ENCODE measurements at places on chromosomes 2 and 18.

DNA sequence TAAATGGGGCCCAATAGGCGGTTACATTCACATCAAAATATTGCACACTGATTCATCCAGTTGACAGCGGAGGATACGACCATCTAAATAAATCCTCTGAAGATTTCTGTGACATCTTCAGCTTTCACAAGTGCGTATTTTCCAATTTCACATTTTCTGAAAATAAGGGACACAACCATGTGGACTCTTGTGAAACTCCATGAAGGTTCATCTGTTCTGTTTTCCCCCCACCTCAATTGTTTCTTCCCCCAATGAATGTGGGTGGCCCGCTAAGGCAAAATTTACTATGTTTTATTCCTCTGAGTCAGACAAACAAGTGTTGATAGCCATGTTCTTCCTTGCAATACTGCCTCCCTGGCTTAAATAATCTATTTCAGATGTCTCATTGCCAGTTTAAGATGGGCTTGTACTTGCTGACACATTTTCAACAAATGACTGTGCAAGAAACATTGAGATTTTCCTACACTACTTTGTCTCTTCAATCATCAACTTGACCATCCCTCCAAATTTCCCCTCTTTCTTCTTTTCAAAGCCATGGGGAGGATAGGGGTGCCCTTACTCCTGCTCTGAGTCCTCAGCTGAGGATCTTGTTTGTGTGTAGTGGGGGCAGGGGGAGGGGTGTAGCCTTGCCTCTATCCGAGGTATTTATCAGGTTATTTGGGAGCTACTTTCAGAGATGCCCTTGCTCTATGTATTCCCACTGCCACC is 78.2 kb downstream of the BCL11A start:
- H3K4me3 ChIP-seq = no peak overlapping the region
- DNase-seq = no peak
- no peaks in the 10 kb centered on the region for H3K36me3 ChIP-seq
- H3K27me3 ChIP-seq = no peaks in the 10 kb centered on the region
- H3K27ac ChIP-seq = no peak overlapping the region

GRCh38 chr18:76265497-76266235 is 229.4 kb downstream of the ZNF516 start:
- DNase-seq = no peak
- no peak overlapping the region for H3K27ac ChIP-seq
- H3K4me3 ChIP-seq = no peak overlapping the region
- peaks cover 12% of the 10 kb centered on the region for H3K4me1 ChIP-seq
- H3K27me3 ChIP-seq = no peaks in the 10 kb centered on the region

DNA sequence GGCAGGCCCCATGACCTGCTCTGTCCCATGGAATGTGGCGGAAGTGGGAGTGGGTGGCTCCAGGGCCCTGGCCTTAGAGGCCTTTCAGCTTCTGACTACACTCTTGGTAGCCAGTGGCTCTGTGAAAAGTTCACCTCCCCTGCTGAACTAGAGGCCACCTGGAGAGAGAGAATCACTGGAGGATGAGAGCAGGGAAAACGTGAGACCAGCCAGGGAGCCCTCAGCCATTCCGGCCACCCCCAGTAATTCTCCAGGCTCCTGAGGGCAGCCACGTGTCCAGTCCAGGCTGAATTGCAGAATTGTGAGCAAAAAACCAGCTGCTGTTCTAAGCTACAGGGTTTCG is 10.5 kb downstream of the COLEC12 start:
- no peaks in the 10 kb centered on the region for H3K27me3 ChIP-seq
- DNase-seq = no peak
- no peaks in the 10 kb centered on the region for H3K4me1 ChIP-seq
- H3K27ac ChIP-seq = no peak overlapping the region

DNA sequence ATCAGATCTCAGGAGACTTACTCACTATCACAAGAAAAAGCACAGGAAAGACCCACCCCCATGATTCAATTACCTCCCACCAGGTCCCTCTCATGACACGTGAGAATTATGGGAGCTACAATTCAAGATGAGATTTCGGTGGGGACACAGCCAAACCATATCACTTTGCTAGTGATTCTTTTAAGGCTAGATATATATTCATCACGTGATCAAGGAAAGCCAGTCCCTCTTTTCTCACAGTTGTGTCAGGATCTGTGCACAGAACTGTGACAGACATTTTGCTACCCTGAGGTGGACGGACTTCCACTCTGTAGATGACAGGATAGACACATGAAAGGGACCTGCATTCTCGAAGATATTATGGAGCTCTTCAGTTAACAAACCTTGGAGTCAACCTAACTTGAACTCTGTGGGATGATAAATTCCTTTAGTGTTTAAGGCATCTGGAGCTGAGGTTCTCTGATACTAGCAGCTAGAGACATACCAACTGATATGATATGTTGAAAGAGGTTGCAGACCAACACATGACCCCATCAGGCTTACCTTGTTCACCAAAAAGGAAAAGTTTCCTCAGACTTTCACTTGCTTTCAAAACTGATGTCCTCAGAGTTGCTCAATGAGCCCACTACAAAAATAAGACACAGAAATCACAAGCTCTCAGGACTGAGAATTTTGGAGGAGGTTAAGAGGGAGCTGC is 66.3 kb upstream of the SCG2 start:
- H3K27me3 ChIP-seq = no peaks in the 10 kb centered on the region
- no peak for DNase-seq
- H3K36me3 ChIP-seq = no peaks in the 10 kb centered on the region
- H3K4me3 ChIP-seq = no peak overlapping the region
- no peak overlapping the region for H3K27ac ChIP-seq
- no peaks in the 10 kb centered on the region for H3K4me1 ChIP-seq

- no peak overlapping the region for H3K27ac ChIP-seq
- DNase-seq = no peak
- no peaks in the 10 kb centered on the region for H3K36me3 ChIP-seq
- H3K4me1 ChIP-seq = peaks cover 2% of the 10 kb centered on the region
- no peak overlapping the region for H3K4me3 ChIP-seq
- no peaks in the 10 kb centered on the region for H3K27me3 ChIP-seq
These were observed 31.8 kb upstream of the MTCL1 start for GRCh38 chr18:8673256-8674209.

DNA sequence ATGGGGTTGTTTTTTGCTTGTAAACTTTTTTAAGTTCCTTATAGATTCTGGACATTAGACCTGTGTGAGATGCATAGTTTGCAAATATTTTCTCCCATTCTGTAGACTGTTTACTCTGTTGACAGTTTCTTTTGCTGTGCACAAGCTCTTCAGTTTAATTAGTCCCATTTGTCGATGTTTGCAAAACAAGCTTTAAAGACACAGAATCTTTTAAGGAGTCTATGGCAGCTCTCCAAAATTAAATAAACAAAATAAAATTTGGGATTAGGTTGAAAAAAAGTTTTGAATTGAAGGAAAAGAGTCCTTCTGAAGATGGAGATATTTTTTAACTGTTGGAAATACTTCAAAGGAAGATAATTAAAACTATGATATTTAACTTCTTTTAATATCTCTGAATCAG is 88.8 kb downstream of the MAP3K20 start:
- no peak overlapping the region for H3K27ac ChIP-seq
- H3K4me3 ChIP-seq = no peak overlapping the region
- peaks cover 17% of the 10 kb centered on the region for H3K4me1 ChIP-seq
- peaks cover 4% of the 10 kb centered on the region for H3K36me3 ChIP-seq
- DNase-seq = no peak

GRCh38 chr2:160028431-160029269 is 33.8 kb downstream of the PLA2R1 start:
- H3K27ac ChIP-seq = no peak overlapping the region
- DNase-seq = no peak
- H3K4me3 ChIP-seq = no peak overlapping the region
- no peaks in the 10 kb centered on the region for H3K27me3 ChIP-seq
- H3K4me1 ChIP-seq = no peaks in the 10 kb centered on the region

DNA sequence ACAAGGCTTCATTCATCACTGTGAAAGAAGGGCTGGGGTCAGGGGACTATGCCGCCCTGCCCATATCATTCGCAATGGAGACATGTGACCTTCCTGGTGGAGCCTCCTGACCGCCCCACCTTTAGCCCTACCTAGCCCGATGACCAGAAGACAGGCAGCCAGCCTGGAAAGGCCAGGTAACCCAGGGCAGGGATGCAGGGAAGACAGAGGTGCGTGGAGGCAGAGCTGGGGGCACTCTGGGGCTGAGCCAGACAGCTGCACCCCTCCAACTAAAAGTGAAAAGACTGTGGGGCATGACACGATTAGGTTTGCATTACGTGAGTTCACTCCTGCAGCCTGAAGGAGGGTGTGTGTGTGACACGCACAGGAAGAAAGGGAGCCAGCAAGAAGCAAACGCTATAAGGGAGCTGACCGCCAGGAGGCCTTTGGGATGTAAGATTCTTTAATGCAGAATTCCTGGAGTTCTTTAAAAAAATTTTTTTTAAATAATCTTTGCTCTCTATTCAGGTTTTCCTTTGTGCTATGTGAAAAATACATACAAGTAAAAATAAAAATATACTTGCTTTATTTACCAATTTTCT is 3.7 kb upstream of the HES6 start:
- no peak overlapping the region for H3K4me3 ChIP-seq
- no peak for DNase-seq
- no peak overlapping the region for H3K27ac ChIP-seq
- H3K27me3 ChIP-seq = peaks cover 19% of the 10 kb centered on the region
- H3K4me1 ChIP-seq = no peaks in the 10 kb centered on the region

DNA sequence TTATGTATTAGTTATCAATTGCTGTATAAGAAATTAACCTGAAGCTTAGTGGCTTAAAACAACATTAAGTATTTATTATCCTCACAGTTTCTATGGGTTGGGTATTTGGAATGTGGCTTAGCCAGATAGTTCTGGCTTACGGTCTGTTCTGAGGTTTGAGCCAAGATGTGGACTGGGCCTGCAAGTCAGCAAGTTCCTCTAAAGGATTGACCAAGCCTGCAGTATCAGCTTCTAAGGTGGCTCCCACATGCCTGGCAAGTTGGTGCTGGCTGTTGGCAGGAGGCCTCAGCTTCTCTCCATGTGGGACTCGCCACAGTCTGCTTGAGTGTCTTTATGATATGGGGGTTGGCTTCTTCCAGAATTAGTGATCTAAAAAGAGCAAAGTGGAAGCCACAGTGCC is 45.0 kb upstream of the TCF4 start:
- DNase-seq = no peak
- H3K36me3 ChIP-seq = no peaks in the 10 kb centered on the region
- H3K27ac ChIP-seq = no peak overlapping the region
- peaks cover 31% of the 10 kb centered on the region for H3K4me1 ChIP-seq
- H3K4me3 ChIP-seq = no peak overlapping the region
- no peaks in the 10 kb centered on the region for H3K27me3 ChIP-seq

GRCh38 chr2:197011801-197012641 is 85.5 kb upstream of the PGAP1 start:
- H3K27ac ChIP-seq = no peak overlapping the region
- peak; percentile 13 for DNase-seq
- H3K4me3 ChIP-seq = no peak overlapping the region
- H3K27me3 ChIP-seq = no peaks in the 10 kb centered on the region

DNA sequence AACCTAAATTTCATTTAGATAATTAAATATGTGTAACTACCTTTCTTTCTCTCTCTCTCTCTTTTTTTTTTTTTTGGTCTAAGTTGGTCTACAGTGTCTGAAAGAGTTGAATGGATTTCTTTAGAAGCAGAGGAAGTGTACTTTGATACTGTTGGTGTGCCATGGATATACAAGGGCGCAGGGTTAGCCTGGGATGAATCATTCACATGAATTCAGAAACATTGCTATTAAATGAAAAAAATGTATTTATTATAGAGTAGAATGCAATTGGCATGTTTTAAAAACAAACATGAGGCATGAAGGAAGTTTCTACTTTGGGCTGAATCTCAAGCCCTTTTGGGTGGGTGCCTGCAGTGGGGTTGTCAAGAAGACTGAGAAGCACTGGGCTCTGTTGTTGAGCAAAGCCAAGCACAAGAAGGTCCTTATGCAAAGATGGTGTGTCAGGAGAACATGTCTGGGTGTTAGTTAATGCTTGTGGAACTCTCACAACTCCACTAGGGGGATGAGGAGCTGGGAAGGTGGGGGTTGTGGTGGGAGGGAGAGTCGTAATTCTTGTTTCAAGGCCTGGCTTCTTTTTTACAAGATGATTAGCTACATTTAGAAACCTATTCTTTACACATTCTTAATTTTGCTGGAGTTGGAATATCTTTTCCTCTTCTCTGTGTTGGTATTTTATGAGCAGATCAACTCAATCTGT is 57.9 kb downstream of the LYPD6 start:
- H3K36me3 ChIP-seq = no peaks in the 10 kb centered on the region
- no peaks in the 10 kb centered on the region for H3K27me3 ChIP-seq
- DNase-seq = no peak
- H3K27ac ChIP-seq = no peak overlapping the region

- no peaks in the 10 kb centered on the region for H3K36me3 ChIP-seq
- H3K27ac ChIP-seq = no peak overlapping the region
- DNase-seq = no peak
- H3K27me3 ChIP-seq = no peaks in the 10 kb centered on the region
- H3K4me3 ChIP-seq = no peak overlapping the region
These were observed 64.6 kb upstream of the TFPI start for GRCh38 chr2:187618813-187619212.

GRCh38 chr2:24012521-24013188 is 2.8 kb downstream of the MFSD2B start:
- no peak overlapping the region for H3K27ac ChIP-seq
- no peak overlapping the region for H3K4me3 ChIP-seq
- peaks cover 33% of the 10 kb centered on the region for H3K27me3 ChIP-seq
- DNase-seq = no peak
- no peaks in the 10 kb centered on the region for H3K36me3 ChIP-seq

GRCh38 chr2:221468317-221468716 is 103.8 kb downstream of the EPHA4 start:
- no peak for DNase-seq
- no peak overlapping the region for H3K27ac ChIP-seq
- no peaks in the 10 kb centered on the region for H3K36me3 ChIP-seq
- no peaks in the 10 kb centered on the region for H3K27me3 ChIP-seq
- peaks cover 6% of the 10 kb centered on the region for H3K4me1 ChIP-seq
- H3K4me3 ChIP-seq = no peak overlapping the region

DNA sequence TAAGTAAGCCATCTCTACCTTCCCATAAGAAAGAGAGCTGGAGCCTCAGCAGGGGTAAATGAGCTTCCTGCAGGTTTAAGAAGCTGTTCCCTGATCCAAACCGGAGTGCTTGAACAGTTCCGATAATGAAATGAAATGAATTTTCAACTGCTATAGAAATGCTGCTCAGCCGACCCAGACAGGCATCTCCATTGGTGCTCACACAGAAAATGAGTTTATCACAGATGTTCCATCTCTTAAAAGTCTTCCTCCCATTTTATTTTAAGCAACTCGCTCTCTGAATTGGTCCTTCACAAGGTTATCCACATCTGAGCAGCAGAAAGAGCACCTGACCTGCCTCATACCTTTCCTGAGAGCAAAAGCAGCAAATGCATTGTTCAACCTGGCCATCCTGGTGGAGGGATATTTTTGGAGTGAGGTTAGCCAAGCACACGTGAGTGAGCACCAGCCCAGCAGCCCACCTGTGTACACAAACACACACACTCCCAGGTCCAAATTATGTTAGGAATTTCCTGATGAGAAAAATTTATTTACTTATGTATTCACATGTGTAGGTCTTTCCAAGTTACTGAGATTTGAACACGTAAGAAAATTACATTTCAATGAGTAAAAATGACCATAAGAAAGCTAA is 42.2 kb upstream of the CCDC68 start:
- no peaks in the 10 kb centered on the region for H3K36me3 ChIP-seq
- no peak for DNase-seq
- H3K4me3 ChIP-seq = no peak overlapping the region
- no peaks in the 10 kb centered on the region for H3K27me3 ChIP-seq

GRCh38 chr2:112783187-112783714 is 1.0 kb downstream of the IL1A start:
- H3K36me3 ChIP-seq = peaks cover 27% of the 10 kb centered on the region
- no peak for DNase-seq
- no peaks in the 10 kb centered on the region for H3K27me3 ChIP-seq
- H3K4me1 ChIP-seq = peaks cover 57% of the 10 kb centered on the region

Measured in keratinocyte (primary cell).